Stimulated activated CD4-positive, alpha-beta T cell treated with anti-CD3 and anti-CD28 coated beads, Interleukin-12 subunit alpha, Interleukin-12 subunit beta, amount 100 ng/mL, for 4 hours (primary cell): ENCODE measurements at places on chromosomes 7 and 10.

- DNase-seq, result no peak
These were observed 116.7 kb upstream of the IMMP2L start for GRCh38 chr7:111678986-111679385.

GRCh38 chr10:11563936-11564335 is 47.5 kb downstream of the USP6NL start:
- DNase-seq, result no peak

GRCh38 chr10:69633673-69634635 is 3.9 kb downstream of the FAM241B start:
- DNase-seq, result no peak

DNA sequence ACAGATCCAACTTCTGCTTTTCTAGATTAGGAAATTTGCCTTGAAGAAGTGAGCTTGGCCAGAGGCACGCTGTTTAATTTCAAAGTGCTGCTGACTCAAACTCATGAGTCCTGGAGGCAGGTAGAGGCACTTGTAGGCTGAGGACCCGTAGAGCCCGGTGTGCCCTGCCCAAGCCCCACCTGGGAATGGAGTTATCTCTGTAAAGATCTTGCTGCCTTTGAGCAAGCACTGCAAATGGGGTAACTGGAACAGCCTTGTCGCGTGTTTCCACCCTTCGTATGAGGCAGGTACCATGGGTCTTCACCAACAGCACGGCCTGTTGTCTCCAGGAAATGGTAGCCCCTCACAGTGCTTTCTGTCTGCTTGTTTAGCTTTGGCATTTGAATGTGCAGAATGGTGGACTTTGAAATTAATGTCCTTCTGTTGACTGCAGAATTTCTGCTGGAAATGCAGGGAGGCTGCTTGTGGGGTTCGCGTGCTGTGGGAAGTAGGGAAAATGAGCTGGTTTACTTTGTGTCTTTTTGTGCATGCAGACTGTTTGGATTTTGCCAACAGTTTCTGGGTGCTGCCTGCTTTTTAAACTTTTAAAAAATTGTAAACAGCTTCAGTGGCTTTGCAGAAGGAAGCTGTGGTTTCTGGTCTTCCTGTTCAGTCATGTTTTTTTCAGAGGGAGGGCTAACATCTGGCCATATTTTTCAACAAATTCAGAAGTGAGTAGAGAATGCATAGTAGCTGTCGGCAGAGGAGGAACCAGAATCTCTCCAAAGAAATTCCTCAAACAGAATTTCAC is 27.2 kb downstream of the CCM2 start:
- no peak for DNase-seq

GRCh38 chr10:56537984-56538383 is 176.9 kb upstream of the ZWINT start:
- DNase-seq, result no peak

DNA sequence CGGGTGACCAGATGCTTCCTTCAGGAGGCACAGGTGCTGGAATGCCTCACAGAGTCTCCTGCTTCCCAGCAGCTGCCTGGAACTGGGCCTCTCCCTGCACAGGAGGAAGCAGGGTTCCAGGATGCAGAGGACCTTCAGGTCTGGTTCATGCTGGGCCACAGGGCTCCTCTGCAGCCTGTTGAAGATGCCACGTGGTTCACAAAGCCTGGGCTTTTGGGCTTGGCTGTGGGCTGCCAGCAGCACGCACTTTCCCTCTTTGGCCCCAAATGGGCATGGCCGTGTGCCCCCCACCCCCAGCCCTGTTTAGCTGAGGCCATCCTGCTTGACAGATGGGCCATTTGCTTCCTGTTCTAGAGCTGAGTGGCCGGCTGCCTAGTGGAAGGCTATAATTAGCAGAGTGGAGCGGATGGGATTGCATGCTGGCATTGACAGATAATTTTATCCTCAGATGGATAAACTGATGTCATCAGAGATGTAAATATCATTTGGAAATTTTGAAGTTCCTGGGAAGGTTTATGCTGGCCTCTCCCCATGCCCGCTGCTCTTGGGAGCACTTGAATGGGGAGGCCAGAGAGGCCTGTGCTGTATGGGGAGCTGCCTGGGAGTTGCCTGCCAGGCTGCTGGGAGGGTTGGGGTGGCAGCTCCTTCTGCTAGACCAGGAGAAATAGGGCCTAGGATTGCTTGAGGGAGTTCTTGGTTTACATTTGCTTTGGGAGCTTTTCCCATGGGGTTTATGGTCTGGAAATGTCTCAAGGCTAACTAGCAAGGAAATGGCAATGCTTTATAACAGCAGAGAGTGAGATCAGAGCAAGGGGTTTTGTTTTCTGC is 28.2 kb downstream of the TSPAN15 start:
- DNase-seq, result no peak

DNA sequence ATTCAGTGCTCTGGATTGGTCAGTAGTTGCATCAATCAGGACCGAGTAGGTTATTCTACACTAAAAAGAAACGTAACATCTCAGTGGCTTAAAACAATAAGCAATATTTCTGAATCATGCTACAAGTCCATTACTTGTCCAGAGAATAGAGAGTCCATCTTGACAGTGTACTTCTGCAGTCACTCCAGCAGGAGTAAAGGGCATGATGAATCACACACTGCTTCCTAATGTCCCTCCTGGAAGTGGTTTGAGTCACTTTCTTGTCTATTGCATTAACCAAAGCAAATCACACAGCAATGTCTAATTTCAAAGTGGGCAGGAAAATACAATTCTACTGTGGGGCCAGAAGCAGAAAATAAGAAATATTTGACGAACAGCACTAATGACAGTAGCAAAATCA is 124.8 kb downstream of the TSPAN12 start:
- no peak for DNase-seq

DNA sequence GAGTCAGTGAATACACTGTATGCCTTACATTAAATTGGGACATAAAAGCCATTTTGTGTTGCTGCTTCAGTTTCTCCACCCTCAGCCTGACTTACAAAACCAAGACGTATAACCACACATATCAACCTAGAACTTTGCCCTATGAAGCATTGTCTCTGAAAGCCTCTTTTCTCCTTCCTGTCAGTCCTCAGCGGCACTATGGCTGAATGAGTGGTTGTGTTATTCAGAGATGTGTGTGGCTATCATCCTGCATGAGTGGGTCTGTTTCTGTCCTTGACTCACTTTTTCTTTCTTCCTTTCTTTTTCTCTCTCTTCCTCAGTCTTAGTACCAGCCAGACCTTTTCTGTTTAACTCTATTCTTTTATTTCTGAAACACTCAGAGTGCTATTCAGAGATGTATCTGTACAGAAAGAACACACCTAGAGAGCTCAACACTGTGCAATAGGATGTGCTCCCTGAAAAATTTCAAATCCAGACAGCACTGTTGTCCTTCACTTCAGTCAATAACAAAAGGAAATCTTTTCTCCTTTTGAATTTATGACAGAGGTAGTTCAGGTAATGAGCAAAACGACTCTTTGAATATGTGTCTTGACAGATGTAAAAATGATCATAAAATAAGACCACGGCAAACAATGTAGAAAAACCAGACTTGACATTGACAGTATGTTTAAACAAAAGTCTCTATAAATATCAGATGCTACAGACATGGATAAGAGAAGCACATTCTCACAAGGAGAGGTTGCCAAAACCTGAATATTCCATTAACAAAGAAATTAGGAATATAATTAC is 163.3 kb upstream of the FEZF1 start:
- no peak for DNase-seq

GRCh38 chr7:6252748-6253147 is 19.7 kb downstream of the CYTH3 start:
- DNase-seq, result no peak

DNA sequence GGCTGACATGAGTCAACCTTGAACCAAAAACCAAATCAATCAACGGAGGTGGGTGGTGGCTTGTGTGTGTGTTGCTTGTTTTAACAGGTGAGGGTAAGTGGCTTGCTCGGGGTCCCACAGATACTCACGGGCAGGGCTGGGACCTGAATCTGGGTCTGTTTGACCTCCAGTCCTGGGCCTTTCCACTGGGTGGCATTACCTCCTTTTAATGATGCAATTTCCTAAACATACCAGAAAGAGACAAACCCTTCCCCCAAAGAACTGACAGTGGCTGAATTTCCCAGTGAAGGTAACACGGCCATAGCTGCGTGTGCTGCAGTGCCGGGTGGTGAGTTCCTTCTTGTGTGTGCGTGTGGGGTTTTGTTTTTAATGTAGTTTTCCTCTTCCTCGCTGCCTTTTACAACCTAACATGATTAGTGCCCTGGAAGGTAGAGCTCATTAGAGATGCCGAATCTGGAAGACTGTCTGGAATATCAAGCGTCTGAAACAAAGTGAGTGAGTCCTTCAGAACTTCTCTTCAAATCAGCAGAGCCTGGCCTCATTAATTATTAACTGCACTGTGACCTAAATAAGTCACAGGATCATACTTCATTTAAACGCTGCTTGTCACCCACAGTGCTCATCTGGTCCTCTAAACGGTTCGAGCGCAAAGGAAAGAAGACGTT is 166.1 kb upstream of the TCERG1L start:
- DNase-seq, result no peak

DNA sequence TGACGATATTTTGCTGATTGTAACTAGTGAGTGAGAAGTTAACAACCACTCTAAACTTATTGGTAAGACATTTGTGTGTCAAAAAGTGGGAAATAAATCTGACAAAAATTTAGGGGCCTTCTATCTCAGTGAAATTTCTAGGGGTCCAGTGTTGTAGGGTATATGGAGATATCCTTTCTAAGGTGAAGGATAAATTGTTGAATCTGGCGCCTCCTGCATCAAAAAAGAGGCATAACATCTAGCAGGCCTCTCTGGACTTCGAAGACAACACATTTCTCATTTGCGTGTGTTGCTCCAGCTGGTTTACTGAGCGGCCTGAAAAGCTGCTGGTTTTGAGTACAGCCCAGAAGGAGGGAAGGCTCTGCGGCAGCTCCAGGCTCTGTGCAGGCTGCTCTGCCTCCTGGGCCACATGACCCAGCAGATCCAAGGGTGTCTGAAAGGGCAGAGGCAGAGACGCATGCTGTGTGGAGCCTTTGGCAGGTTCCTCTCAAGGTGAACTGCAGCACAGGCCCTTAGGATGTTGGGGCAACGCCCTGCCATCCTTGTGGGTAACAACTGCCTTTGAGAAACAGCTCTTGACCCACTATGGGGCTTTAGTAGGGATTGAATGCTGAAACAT is 72.4 kb downstream of the LMBR1 start:
- DNase-seq, result no peak

DNA sequence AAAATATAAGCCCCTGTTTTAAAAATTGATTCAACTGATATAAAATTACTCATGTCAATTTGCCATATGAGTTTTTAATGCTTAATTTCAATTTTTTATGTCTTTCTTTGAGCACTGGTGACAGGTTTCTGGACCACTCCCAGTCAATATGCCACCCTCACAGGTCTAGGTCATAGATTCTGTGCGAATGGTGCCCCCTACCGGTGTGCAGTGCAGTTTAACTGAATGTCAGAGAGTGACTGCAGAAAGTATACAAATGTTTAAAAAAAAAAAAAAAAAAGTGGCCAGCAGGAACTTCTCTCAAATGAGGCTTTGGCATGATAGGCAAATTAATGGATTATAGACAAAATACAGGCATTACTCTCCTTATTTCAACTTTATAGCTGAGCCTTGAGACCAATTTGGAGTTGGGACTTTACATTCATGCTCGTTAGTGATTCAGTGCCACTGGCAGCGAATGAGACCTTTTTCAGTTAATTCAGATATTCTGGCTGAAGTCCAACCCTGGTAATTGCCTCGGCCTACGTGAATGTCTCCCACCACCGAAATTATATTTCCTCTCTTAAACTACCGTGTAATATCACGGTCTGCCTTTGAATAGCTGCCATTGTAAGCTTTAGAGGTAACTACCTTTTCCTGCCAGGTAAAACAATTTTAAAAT is 427.6 kb downstream of the PHTF2 start:
- DNase-seq, result peak; percentile 1

DNA sequence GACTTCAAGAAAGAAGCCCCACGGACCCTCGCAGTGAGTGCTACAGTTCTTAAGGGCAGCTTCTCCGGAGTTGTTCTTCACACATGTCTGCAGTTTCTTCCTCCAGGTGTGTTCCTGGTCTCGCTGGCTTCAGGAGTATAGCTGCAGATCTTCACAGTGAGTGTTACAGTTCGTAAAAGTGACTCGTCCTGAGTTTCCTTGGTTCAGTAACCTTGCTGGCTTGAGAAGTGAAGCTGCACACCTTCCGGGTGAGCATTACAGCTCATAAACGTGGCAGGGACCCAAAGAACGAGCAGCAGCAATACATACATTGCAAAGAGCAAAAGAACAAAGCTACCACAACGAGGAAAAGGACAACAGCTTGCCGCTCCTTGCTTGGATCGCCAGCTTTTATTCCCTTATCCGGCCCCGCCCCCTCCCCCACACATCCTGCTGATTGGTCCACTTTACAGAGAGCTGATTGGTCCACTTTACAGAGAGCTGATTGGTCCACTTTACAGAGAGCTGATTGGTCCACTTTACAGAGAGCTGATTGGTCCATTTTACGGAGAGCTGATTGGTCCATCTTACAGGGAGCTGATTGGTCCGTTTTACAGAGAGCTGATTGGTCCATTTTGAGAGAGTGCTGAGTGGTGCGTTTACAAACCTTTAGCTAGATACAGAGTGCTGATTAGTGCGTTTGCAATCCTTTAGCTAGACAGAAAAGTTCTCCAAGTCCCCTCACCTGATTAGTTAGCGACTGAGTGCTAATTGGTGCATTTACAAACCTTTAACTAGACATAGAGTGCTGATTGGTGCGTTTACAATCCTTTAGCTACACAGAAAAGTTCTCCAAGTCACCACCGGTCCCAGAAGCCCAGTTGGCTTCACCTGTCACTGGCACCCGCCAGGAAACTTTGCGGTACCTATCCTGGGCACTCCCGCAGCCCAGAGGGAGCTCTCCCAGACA is 165.3 kb downstream of the AGMO start:
- no peak for DNase-seq

- DNase-seq, result no peak
These were observed 3.4 kb upstream of the ACTR3B start for GRCh38 chr7:152756116-152756515.

DNA sequence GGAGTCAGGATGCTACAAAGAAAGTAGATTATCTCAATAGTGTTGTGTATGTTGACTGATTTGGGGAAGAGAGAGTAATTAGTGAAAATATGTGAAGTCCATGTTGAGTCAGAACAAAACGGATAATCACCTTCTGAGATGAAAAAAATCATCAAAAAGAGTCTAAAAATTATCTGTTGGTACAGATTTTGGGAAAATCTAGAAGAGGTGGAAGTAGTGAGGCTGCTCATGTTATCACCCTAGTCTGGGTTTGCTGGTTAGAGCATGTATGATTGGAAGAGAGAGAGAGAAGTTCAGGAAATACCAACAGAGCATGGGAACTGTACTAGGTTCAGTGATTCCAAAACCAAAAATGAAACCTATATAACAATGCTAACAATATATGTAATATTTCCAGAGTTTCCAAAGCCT is 12.3 kb downstream of the RPA3 start:
- no peak for DNase-seq
